ENCODE measurements at places on chromosomes 6 and 20.

DNA sequence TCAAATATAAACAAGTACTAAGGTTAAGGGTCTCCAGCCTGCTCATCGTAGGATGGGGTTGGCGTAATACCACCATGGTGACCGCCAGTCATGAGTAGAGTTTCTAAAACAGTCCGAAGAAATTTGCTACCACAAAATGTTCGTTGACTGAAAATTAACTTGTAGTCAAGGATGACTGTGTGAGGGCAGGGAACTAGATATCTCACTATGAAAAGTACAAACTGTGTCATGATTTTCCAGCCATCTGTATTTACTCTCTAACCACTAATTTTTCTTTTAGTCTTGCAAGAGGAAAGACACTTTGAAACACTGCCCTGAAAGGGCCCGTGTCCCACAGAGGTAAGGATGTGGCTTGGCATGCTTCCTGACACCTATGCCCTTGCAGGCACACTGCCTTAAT is 99.7 kb downstream of the IRF4 start:
- peak; percentile 64 for DNase-seq

GRCh38 chr6:55046869-55047422 is 127.4 kb upstream of the HCRTR2 start:
- DNase-seq, result no peak

GRCh38 chr6:28315628-28316027 is 20.3 kb downstream of the ZSCAN31 start:
- no peak for DNase-seq

DNA sequence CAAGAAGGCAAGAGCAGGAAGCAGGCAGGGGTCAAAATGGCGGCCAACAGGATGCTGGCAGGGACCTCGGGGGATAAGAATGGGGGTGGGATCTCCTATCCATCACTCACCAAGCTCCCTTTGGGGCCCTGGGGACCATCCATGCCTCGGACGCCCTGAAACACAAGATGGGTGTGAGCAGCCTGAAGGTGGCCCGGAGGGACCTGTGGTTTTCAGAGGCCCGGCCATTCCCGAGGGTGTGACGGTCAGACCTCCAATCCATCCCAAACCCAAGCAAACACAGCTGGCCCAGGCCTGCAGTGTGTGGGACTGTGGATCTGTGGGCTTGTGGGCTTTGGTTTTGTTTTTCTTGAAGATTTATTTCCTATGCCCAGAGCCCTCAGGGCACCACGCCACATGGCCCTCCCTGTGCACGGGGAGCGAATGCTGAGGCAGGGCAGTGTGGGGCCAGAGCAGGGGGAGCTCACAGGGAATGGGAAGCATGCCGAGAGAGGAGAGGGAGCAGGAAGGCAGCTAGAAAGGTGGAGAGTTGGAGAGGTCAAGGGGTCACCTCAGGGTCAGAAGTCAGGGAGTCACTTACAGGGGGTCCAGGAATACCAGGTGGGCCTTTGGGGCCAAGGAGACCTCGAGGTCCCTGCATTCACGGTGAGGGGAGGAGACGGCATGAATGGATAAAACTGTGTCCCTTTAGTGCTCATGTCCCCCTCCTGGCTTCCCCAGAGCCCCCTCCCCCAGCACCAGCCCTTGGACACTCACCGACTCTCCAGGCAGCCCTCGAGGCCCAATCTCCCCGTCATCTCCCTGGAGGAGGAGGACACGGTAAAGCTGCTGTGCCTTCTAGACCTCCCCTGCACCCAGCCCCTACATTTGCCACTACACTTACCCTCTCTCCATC is 14.5 kb downstream of the COL11A2 start:
- no peak for DNase-seq

DNA sequence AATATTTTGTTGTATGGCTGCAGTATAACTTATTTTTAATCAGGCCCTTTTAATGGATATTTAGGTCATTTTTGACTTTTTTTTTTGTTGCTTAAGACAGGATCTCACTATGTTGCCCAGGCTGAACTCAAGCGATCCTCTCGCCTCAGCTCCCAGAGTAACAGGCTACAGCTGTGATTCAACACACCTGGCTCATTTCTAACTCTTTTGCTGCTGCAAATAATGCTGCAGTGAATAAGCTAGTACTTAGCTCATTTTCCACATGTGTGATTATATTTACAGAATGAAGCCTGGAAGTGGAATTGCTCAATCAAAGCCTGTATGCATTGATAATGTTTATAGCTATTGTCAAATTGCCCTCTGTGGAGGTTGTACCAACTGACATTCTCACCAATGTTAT is 1.1 kb downstream of the GTSF1L start:
- DNase-seq, result no peak

- no peak for DNase-seq
Measured at GRCh38 chr6:138477913-138478539, 21.3 kb downstream of the NHSL1 start.

DNA sequence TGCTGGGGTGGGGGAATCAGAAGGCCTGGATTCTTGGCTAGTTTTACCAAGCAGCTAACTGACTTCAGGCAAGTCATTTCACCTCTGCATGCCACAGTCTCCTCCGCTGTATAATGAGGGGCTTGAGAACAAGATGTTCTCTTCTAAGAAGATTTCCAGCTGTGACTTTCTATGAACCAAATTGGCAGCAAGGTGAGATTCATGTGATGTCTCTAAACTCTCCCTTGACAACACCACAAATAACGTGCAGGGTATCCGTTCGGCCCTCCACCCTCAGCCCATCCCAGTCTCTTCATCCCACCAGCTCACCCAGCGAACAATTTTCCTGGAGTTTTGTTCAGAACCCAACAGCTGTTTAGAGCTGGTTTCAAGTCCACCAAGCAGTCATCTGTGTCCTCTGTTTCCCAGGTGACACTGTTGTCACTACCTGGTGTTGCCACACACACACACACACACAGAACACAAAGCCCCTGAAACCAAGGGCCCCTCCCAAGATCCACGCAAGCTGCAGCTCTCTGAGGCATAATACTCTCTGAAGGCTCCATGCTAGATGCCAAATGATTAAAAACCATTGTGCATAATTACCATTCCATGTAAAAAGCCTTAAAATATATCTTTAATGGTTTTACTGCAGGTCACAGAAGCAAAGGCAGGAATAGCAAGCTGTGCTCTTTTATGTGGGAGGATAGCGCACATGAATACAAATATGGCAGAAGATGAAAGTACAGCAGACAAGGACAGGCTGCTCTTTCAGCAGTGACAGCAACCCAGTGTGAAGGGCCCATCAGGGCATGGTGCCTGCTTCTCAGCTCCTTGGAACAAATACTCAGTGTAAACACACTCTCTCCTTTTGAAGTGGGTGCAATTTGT is 48.2 kb downstream of the ARHGAP18 start:
- no peak for DNase-seq

GRCh38 chr20:50850721-50851286 is 55.9 kb downstream of the BCAS4 start:
- DNase-seq, result no peak

DNA sequence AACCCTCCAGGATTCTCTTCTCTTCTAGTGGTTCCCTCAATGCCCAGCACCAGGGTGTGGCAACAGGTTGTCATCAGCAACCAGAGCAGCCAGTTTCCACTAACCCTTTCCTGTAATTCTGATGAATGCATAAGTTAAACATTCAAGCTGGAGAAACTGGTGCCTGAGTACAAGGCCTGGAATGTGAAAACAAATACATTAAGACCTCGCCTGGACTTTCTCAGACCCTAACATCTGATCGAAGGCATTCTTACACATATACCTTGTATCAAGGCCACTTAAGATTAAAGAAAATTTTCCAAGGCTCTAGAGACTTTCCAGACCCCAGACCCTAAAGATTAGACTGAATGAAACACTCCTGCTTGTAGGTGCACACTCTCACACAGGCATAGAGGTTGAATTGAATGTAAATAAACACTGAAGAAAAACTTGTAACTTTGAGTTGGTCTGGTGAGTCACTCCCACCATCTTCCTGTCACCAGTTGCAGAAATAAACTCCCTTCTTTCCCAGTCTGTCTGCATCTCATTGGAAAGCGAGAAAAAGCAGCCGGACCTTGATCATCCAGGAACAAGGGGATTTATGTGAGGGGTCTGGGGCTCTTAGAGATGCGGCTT is 9.0 kb downstream of the LRP11 start:
- DNase-seq, result no peak

GRCh38 chr6:132122176-132122575 is 171.0 kb upstream of the CCN2 start:
- DNase-seq, result no peak

- DNase-seq, result no peak
Measured at GRCh38 chr6:155177363-155177961, 86.4 kb upstream of the CLDN20 start.

DNA sequence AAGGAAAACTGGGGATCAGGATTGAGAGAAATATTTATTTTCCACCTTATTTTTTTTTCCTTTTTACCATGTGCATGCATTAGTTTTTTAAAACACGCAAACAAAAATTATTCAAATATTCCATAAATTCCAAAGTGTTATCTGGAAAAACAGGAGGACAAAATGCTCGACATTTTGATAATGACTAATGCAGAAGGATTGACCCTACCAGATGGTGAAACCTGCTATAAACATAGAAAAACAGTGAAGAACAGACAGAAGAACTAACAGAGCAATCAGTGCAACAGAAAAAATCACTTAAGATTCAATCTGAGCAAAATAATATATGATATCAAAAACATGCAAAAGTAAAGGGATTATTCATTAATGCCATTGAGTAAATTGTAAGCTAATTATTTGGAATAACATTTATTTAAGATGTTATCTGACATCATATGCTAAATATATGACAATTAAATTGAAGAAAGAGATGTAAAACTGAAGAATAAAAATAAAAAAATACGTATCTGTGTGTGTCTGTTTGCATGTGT is 218.4 kb downstream of the LMBRD1 start:
- DNase-seq, result no peak

GRCh38 chr6:70520575-70520974 is 46.2 kb upstream of the SDHAF4 start:
- no peak for DNase-seq

GRCh38 chr6:34726055-34726454 is 29.5 kb upstream of the ILRUN start:
- DNase-seq, result no peak
